ENCODE measurements at places on chromosomes 7 and 10.
A peak's percentile ranks its signal among the peaks of the same experiment; 100 is the strongest.

- DNase-seq = no peak
These were observed 25.2 kb downstream of the SORBS1 start for GRCh38 chr10:95536017-95536416.

DNA sequence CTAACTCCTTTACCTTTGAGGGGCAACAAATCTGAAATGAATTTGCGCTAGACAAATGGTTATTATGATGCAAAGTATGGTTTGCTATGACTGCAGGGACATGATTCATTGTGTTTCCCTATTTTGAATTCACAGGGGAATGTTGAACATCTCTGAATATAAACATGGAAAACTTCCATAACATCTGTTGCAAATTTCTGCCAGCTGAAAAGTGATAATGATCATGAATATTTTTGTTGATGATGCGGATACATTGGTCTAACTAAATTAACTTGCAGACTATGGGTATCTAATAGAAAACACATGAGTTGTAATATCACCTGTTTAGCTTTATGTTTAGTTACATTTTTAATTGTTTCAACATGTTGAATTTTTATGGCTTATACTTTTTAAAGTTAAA is 1325.5 kb downstream of the REEP3 start:
- DNase-seq = no peak

DNA sequence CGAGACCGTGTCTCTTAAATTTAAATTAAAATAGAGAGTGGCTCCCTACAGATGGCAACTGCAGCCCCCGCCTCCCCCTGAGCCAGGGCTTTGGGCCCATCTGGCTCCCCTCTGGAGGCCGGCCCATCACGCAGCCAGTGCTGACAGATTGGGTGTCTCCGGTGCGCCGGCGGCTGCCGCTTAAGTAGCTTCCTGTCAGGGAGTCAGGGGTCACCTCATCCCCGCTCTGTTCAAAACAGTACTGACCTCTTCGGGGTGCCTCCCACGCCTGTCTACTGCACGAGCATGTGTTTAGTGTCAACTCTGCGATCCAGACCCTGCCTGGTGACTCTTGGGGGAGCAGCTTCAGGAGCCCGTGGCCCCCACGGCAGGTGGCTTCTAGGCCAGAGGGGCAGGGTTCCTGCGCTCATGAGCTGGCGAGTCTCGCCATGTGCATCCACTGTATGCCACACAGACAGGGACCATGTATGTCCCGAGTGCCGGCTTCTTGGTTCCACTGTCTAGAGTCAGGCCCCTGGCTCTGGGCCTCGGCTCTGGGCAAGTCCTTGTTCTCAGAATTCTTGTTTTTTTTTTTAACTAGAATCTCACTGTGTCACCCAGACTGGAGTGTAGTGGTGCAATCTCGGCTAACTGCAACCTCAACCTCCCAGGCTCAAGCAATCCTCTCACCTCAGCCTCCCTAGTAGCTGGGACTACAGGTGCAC is 36.1 kb downstream of the KCTD7 start:
- DNase-seq = no peak

DNA sequence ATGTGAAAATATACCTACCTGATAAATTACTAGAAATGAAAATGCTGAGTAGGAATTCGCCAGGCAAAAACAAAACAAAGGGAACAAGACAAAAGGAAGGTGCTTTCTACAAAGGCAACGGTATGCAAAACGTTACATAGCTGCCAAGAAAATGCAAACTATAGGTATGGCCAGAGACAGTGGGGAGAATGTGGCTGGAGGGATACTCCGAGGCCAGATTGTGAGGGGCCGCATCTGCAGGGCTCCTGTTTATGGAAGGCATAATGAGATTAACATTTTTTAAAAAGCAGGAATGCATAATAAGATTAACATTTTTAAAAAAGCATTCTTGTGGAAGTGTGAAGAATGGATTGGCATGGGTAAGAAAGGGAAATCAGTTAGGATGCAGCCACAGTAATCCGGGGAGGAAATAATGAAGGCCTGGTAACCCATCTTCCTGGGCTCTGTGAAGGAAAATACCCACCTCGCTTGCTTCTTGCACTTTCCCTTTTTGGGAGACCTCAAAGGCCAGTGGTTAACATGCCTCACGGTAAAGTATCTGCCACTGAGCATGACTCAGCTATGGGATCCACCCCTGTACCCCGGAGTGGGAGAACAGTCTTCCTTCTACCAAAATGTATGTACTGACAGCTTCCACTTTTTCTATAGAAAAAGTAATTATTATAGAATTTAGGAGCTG is 145.8 kb upstream of the LRRN3 start:
- no peak for DNase-seq

GRCh38 chr10:21445163-21445562 is 80.3 kb downstream of the SKIDA1 start:
- no peak for DNase-seq

DNA sequence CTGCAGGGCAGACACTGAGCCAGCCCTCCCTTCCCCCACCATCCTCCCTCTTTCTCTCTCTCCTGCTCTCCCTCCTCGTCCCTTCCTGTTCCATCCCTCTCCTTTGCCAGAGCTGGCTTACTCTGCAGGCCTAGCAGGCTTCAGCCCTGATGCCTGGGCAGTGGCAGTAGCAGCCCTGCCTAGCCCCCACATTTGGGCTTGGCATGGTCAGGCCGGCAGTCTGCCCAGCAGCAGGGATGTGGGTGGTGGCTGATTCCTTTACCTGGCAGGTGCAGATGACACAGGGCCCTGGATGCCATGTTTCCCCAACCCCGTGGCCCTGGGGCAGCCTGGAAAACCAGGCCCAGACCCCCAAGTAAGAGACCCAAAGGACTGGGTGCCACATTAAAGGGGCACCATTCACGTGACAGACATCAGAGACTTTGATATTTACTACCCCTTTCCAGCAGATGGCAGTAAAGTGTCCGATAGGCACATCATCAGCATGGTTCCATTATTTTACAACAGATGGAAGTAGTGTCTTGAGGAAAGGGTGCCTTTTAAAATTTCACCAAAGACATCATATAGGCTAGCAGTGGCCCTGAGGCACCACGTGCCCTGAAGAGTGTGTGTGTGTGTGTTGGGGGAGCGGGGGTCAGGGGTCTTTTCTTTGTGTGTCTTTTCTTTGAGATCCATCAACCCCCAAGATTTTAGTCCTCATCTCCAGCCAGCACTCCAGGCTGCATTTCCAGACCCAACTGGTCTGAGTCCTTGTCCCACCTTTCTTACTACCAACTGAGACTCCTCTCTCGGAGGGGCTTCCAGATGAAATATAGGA is 5.9 kb downstream of the KCP start:
- DNase-seq = no peak

DNA sequence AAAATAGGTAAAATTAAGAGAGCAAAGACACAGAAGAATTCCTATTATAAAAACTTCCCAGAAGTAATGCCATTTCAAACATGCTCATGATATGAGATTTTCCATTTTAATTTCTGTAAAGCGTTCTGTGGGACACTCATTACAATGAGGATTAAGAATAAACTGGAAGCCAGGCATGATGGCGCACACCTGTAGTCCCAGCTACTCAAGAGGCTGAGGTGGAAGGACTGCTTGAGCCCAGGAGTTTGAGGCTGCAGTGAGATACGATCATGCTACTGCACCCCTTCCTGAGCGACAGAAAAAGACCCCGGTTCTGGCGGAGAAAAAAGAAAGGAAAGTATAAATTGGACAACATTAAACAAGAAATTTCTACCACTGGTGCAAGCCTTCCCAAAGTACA is 1.5 kb downstream of the DNA2 start:
- DNase-seq = no peak

DNA sequence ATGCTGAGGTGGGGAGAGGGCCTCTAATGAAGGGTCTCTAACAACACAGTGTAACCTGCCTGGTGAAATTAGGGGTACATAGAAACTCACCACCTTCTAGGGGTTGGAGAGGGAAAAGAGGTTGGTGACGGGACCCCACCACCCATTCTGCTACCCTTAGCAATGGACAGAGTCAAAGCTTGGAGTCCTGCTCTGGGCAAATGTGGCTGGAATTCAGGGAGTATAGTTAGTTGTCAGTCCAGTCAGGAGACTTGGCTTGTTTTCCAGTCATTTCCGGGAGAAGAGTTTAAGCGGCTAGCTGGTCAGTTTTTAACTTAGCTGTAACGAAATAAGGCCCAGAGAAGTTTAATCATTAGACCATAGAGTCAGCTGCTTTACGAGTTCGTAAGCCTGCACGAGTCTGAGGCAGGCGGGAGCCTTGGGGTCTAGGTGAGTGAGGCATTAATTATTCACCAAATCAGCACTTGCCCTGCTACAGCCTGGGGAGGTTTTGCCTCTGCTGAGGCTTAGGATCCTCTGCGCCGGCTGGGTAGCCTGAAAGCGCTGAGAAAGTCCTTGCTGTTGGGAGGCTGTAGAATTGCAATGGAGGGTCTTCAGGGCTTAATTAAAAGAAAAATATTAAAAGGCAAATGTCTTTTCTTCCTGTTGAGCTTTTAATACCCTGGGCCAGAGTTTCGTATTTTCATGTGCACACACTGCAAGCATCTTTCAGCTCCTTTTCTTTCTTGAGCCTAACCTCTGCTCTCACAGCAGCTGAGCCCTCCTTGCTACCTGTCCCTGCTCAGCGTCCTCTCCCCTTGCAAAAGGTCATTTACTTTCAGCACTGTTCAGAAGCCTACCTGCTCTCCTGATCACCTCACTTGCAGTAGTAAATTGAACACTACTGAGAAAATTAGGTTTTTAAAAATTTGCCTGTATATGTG is 1.5 kb upstream of the LAMB1 start:
- DNase-seq = no peak

- no peak for DNase-seq
These were observed 63.5 kb upstream of the ZRANB1 start for GRCh38 chr10:124878457-124878739.

- DNase-seq = no peak
These were observed 22.4 kb upstream of the C1QL3 start for GRCh38 chr10:16544099-16544498.

GRCh38 chr10:4431114-4431863 is 394.7 kb upstream of the AKR1E2 start:
- no peak for DNase-seq

DNA sequence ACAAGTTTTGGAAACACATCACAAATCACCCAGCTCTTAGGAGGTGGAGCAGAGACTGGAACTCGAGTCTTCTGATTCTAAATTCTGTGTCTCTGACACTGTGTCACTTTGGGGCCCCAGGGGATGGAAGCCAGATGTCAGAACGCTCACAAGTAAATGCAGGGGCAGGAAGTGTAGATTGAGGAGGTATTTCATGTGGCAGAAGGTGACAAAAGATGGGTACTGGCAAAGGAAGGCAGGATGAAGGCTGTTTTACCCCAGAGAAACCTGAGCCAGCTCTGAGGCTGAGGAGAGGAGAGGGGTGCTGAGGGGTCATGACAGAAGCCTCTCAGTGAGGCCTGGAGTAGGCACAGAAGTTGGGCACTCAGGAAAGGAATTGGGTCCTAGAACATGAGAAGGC is 6.0 kb upstream of the PURB start:
- DNase-seq = peak; percentile 60

DNA sequence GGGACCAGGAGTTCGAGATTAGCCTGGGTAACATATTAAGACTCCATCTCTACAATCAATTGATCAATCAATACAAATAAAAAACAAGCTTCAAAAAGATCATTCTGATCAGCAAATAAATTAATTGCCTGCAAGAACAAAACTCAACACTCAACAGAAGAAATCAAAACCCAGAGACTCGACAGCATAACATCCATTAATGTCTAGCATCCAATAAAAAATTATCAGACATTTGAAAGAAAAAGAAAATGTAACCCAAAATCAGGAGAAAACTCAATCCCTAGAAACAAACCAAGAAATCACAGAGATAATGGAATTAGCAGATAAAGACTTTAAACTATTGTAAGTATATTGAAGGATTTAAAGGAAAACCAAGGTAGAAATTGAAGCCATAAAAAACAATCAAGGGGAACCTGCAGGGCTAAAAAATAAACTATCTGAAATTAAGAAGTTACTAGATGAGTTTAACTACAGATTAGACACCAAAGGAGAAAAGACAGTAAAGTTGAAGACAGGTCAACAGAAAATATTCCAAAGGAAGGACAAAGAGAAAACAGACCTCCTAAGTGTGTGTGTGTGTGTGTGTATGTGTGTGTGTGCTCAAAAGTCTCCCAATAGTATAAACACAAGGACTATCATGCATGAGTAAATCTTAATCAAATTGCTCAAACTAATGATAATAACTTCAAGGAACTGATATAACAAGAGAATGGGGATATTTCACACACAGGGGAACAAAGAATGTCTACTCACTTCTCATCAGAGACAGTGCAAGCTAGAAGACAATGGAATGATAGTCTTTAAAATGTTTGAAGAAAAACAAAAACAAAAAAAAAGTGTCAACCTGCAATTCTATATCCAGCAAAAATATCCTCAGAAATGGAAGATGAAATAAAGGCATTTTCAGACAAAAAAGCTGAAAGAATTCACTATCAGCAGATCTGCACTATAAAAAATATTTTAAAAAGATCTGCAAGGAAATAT is 7.7 kb downstream of the NUDCD3 start:
- DNase-seq = no peak

DNA sequence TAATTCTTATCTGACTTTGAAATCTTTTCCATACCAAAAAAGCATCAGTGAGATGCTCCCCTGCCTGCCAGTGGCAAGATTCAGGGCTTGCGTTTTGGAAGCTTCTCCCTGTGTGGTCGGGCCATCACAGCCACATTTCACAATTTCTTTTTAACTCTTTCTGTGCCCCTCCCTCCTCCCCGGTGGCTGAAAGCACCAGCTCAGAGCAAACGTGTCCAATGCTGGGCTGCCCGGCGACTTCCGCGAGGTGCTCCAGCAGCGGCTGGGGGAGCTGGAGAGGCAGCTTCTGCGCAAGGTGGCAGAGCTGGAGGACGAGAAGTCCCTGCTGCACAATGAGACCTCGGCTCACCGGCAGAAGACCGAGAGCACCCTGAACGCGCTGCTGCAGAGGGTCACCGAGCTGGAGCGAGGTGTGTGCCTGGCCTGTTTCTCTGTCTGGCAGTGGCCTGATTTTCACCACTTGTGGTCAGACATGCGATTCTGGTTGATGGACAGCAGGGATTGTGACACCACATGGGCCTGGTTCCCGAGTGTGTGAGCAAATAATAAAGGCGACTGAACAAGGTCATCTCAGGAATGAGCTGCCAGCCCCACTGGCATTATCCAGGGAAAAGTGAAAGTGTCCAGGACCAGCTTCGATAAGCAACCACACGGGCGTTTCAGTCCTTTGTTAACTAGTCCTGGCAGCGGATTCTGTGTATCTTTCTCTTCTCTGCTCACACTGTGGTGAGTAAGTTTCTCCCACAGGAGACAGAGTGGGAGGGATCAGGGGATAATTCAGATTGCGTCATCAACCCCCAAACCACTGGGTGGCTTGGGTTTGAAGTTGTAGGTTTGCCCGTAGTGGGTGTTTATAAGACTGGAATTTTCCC is 2.6 kb downstream of the NPTX2 start:
- no peak for DNase-seq

- DNase-seq = no peak
These were observed 159.4 kb upstream of the MAGI2 start for GRCh38 chr7:79612903-79613302.
